ENCODE measurements at places on chromosomes 6 and 20. TPM values are rescaled to one million over a fixed set of nuclear protein-coding genes. Genes with fewer than 3 reads are reported as not detected.

MGME1 gene
- 0.85 TPM for total RNA-seq

DNA sequence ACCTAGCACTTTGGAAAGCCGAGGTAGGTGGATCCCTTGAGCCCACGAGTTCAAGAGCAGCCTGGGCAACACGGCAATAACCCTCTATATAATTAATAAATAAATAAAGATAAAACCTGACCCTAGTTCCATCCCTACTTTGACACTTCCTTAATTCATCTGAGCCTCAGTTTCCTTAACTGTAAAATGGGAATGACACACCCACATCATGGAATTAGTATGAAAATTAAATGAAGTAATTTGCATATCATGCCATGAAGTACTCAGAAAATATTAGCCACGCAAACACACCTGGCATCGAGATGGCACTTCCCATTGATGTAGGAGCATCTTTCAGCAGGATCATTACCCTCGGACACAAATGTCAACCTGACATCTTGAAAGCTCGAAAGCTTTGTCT, 19.1 kb downstream of the ZMYND8 start:
- H3K27me3 ChIP-seq, result no peaks in the 10 kb centered on the region
- H3K4me3 ChIP-seq, result no peak overlapping the region
- H3K4me1 ChIP-seq, result peaks cover 5% of the 10 kb centered on the region

GRCh38 chr6:159463119-159463829, 229.8 kb downstream of the SOD2 start:
- no peaks in the 10 kb centered on the region for H3K4me1 ChIP-seq
- H3K27ac ChIP-seq, result no peak overlapping the region
- H3K27me3 ChIP-seq, result no peaks in the 10 kb centered on the region
- DNase-seq, result no peak

- H3K4me1 ChIP-seq, result no peaks in the 10 kb centered on the region
- no peak overlapping the region for H3K4me3 ChIP-seq
- H3K36me3 ChIP-seq, result no peaks in the 10 kb centered on the region
- H3K27ac ChIP-seq, result no peak overlapping the region
- no peaks in the 10 kb centered on the region for H3K27me3 ChIP-seq
- no peak for DNase-seq
These were observed 8.3 kb upstream of the KIF25 start for GRCh38 chr6:167988945-167989841.

DNA sequence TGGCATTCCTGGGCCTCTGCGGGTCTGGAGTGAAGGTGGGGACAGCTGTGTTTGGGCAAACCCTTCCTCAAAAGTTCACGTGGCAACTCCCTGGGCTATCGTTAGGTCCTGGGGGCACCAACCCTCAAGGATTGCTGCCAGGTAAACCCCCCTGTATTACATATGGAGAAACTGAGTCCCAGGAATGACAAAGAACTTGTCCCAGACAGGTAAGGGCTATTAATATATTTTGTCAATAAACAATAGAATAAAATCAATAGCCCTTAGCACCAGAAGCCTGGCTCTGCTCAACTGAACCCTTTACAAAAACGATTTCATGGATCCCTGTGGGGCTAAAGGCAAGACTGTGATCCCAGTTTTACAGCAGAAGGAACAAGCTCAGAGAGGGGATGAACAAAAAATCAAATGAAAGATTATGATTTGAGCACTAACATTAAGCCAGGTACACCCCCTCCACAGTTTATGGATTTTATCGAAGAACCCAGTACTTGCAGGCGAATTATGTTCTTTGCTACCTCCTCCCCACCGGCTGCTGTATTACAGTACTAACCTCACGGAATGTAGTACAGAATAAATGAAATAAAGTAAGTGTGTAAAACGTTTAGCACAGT, 2.7 kb downstream of the ID1 start:
- H3K4me3 ChIP-seq, result peak overlapping the region; percentile 88
- H3K27me3 ChIP-seq, result no peaks in the 10 kb centered on the region
- DNase-seq, result no peak
- no peaks in the 10 kb centered on the region for H3K36me3 ChIP-seq
- peaks cover 25% of the 10 kb centered on the region for H3K4me1 ChIP-seq

GRCh38 chr6:160069050-160069454, 52.6 kb upstream of the SLC22A1 start:
- H3K36me3 ChIP-seq, result peaks cover 87% of the 10 kb centered on the region
- H3K4me3 ChIP-seq, result no peak overlapping the region
- H3K4me1 ChIP-seq, result no peaks in the 10 kb centered on the region
- H3K27me3 ChIP-seq, result no peaks in the 10 kb centered on the region

DNA sequence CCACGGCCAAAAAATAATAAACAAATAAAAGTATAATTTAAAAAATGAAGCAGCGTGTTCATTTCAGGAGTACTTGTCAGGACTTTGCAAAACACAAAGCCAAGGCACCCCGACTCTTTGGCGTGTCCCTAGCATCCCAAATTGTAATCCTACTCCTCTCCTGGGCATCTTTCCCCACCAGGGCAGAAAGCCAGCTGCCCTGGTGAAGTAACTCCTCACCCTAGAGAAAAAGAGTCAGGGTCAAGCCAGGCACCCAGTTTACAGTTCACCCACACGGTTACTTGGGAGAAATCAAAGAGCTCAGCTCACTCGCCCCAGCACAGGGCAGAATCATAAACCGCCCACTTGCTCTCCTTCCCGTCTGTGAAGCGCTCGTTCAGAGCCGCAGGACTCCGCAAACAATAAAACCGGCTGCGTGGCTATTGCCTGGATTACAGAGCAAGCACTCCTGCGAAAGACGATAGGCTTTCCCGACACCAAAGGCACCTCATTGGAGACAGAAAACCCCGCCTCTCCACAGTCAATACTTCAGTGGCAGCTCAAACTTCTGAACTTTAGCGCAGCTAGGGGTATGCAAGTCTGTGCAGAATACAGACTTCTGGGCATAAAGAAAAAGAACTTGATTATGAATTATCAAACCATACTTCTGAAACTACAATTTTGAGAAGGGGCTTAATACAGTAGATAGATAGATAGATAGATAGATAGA, 73.0 kb upstream of the NHSL1 start:
- peak overlapping the region; percentile 61 for H3K4me3 ChIP-seq
- H3K36me3 ChIP-seq, result no peaks in the 10 kb centered on the region
- peaks cover 3% of the 10 kb centered on the region for H3K4me1 ChIP-seq
- H3K27me3 ChIP-seq, result no peaks in the 10 kb centered on the region
- DNase-seq, result peak; percentile 78

- no peaks in the 10 kb centered on the region for H3K27me3 ChIP-seq
- no peaks in the 10 kb centered on the region for H3K36me3 ChIP-seq
- H3K4me3 ChIP-seq, result no peak overlapping the region
These were observed 72.8 kb upstream of the BLCAP start for GRCh38 chr20:37600486-37600885.
